SJSA1 (cell line): ENCODE measurements at places on chromosomes 5 and 9. TPM values are rescaled to one million over a fixed set of nuclear protein-coding genes. Genes with fewer than 3 reads are reported as not detected.

DNA sequence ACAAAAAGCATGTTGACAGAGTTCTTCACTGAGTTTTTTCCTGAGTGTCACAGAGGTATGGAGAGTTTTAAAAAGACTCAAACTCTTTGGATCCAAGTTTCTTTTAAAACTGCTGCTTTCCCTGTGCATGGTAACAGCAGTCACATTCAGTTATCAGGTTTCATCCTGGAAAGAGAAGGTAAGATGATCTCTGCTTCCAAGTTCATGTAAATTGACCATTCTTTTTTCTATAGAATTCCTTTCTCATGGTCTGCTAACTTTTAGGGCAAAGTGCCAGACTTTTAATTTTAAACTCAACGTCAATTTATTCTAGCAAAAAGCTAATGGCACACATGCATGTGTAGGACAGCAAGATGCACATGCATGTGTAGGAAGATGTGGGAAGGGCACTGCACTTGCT, 52.5 kb upstream of the PRLR start:
- no peak for DNase-seq

GRCh38 chr9:1156794-1157550, 106.8 kb downstream of the DMRT2 start:
- DNase-seq: no peak

DNA sequence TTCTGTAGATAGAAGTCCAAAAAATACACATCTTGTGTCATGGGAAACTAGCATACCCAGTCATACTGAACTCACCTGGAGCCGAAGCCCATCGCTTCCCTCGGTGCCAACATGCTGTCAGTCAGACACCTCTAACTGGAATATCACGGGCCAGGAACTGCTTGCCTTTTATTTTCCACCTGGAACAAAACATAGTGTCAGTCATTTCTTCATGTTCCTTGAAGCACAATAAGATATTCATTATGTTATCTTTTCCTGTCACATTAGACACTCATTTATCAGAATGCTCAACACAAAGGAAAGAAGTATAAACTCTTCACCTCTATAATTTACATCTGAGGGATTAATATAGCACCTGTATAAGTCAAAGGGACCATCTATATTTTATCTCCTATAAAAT, 674.4 kb downstream of the PTPRD start:
- no peak for DNase-seq

- DNase-seq: no peak
Observed at GRCh38 chr5:158857976-158858375, 241.7 kb downstream of the EBF1 start.

- DNase-seq: no peak
Observed at GRCh38 chr9:70510157-70510770, 95.8 kb upstream of the KLF9 start.

GRCh38 chr5:112189391-112189790, 229.7 kb downstream of the EPB41L4A start:
- DNase-seq: no peak

DNA sequence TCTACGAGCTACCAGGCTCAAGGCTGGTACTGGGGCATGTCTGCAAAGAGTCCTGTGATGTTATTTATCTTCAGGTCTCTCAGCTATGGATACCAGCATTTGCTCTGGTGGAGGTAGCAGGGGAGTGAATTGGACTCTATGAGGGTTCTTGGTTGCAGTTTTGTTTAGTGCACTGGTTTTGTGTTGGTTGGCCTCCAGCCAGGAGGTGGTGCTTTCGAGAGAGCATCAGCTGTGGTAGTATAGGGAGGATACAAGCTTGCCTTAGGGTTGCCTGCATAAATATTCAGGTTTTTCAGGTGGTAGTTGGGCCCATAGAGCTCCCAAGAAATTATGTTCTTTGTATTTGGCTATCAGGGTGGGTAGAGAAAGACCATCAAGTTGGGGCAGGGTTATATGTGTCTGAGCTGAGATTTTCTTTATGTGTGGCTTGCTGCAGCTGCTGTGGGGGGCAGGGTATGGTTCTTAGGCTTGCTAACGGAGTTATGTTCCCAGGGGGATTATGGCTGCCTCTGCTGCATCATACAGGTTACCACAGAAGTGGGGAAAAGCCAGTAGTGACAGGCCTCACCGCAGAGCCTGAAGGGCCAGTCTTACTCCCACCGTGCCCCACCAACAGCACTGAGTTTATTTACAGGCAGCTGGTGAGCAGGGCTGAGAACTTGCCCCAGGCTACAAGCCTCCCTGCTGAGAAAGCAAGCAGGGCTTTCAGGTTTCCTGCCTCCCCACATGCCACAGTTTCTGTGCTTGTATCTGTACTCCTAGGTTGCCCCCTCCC, 9.7 kb upstream of the RIOK2 start:
- DNase-seq: no peak

- DNase-seq: no peak
Observed at GRCh38 chr9:85290019-85290418, 451.7 kb downstream of the AGTPBP1 start.

DNA sequence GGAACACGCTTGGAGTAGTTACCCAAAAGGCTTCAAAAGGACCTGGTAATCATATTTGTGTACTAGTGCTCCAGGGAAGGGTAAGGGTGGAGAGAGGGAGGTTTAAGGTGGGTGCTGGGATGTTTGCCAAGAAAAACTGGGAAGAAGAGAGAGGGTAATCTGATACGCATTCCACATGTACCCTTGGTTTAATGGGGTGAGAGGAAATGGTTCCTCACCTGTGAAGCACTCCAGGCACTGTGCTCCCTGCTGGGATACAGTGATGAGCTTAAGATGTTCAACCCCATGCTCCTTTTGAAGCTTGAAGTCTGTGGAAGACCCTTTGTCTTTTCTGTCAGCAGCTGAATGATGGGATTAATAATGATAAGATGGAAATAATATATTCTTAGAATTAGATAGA, 98.4 kb downstream of the COX7C start:
- no peak for DNase-seq

GRCh38 chr5:40258222-40258621, 421.5 kb upstream of the PTGER4 start:
- no peak for DNase-seq

DNA sequence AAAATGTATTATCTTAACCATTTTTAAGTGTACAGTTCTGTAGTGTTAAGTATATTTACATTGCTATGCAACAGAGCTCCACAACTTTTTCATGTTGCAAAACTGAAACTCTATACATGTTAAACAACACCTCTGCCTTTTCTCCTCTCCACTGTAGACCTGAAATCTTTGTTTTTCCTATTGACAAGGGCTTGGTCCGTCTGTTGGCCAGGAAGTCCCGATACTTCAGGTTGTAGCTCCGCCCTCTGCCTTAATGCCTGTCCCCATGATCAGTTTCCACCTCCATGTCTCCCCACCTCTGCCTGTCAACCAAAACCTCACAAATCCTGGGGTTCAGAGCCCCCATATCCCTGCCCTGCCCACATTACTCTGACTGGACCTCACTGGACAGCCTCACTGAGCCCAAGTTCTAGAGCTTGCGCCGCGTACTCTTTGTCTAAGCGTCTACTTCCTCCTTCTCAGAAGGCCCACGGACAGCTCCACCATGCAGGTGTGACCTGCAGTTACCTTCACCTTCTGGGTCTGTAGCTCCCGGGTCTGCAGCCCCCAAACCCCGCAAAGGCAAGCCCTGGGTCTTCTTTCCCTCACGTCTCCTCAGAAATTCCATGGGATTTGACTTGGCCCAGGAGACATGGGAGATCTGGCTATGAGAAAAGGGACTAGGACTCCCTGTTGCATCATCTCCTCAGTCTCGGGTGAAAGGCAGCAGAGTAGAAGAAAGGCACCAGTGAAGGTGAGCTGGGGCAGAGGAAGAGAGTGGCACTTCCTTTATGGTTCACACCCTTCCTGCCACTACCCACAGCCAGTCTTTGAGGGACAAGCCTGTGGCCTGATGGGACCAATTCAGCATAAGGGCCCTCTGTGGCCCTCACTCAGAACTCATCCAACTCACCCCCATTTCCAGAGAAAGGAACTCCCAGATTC, 8.0 kb downstream of the GLIPR2 start:
- DNase-seq: no peak

GRCh38 chr9:129570450-129571297, 50.2 kb downstream of the C9orf50 start:
- peak; percentile 83 for DNase-seq

GRCh38 chr9:28158451-28158850, 585.2 kb upstream of the C9orf72 start:
- no peak for DNase-seq

DNA sequence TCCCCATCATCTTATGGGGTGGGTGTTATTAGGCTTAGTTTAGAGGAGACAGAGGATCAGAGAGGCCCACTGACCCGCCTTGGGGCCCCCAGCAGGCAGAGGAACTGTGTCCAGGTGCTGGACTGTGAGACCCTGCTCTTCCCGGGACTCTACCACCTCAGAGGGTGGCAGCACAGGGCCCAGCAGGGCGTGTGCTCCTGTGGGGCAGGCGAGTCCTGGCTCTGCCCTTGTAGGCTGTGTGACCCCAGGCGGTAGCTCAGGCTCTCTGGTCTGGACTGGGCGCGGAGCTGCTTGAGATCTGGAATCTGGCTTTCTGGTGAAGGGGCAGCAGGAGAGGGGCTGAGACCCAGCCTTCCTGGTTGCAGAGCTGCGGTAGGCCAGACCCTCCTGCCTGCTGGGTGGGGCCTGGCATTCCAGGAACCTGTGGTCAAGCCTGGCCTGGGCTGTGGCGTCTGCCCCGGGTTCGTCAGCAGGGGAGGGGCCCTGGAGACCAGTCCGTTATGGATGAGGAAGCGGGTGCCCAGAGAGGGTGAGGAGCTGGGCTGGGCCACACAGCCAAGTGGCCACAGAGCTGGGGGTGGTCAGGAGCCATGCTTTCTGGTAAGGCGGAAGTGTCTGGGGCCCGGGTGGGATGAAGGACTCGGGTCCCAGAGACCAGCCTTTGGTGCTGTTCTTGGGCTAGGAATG, 46.5 kb downstream of the RXRA start:
- peak; percentile 90 for DNase-seq

GRCh38 chr5:134610725-134611124, 21.9 kb downstream of the SAR1B start:
- no peak for DNase-seq

DNA sequence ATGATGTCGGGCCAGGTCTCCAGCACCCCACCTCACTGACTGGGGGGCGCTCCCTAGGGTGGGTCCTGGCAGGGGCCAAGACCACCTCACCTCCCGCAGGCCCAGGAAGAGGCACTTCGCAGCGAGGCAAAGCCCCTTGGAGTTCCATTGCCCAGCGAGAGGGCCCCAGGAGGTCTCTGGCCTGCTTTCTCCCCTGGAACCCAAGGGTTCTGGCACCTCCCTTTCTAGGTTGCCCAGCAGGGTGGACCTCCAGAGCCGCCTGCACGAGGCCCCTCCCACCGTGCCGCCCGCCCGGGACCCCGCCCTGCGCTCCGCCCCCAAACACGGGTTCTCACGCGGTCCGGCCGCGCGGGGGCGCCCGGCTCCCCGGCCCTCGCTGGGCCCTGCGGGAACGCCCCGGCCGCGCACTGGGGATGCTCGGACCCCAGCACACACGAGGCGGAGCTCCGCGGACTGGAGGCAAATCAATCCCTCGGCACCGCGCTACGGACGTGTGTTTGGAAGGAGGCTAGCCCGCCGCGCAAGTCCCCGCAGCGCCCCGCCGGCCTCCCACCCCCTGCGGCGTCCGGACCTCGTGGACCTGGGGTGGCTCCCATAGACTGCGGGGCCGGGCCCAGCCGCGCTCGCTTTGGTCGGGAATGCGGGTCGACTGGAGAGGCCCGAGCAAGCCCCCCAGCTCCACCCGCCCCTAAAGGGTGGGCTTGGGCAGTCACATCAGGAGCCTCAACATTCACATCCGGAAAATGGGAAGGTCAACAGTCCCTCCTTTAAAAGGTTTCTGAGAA, 99.5 kb upstream of the LMX1B start:
- peak; percentile 14 for DNase-seq

- peak; percentile 75 for DNase-seq
Observed at GRCh38 chr9:79694676-79695400, 123.1 kb downstream of the TLE4 start.

- DNase-seq: peak; percentile 47
Observed at GRCh38 chr9:75892216-75892911, 1.9 kb downstream of the PCSK5 start.

GRCh38 chr5:63878788-63879187, 83.5 kb downstream of the HTR1A start:
- no peak for DNase-seq

- DNase-seq: no peak
Observed at GRCh38 chr5:33840927-33841547, 50.8 kb downstream of the ADAMTS12 start.

GRCh38 chr5:92144824-92145223, 761.7 kb upstream of the ARRDC3 start:
- DNase-seq: no peak

DNA sequence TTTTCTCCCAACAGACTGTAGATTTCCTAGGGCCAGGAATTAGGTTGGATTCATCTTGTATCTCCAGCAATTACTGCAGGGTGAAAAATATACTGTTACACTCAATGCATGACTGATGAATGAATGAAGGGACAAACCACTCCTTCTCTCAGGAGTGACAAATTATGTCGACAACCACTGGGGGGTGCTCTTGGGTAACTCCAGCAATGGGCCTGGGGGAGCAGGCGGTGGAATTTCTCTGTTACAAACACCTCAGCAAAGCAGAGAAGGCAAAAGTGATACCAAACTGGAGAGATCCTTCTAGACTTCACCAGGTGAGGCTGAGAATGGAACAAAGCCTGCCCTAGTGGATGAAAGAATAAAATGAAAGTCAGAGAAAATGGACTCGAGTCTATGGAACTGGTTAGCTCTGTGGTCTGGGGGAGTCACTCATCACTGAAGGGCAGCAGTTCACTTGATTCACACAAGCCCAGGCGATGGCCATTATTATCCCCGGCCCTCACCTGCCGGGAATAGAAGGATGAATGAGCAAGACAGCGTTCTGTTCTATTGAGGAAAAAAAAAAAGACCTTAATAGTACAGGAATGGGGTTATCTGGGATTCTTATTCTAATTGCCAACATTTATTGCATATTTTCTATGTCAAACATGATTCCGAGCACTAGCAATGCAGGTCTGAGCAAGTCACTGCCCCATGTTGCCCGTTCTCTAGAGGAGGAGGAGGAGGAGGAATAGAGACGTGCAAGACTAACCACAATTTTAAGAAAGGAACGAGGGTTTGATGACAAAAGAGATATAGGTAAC, 341.1 kb downstream of the ASTN2 start:
- DNase-seq: no peak

GRCh38 chr9:1051210-1051583, 1.0 kb downstream of the DMRT2 start:
- no peak for DNase-seq

- DNase-seq: no peak
Observed at GRCh38 chr9:89325733-89326132, 7.4 kb downstream of the SECISBP2 start.

DNA sequence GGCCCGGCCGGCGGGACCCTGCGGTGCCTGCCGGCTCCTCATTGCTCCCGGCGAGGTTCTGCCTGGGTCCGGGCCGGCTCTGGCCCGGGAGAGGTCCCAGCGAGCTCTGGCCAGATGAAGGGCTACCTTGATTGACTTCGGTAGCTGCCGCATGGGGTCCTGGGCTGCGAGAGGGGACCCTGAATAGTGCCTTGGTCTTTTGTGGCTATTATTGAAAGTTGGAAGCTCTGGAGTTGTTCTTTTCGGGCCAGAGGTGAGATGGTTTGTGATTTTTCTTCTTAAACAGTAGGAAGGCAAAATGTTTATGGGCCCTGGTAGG, 635 bp downstream of the NAA35 start:
- DNase-seq: no peak

Gene SLC9A3
- 3.1 and 3.7 TPM in 2 replicates for total RNA-seq

Gene PDE8B
- not detected in 2 replicates for total RNA-seq

Gene PTPDC1
- total RNA-seq: 7.7 and 12.0 TPM in 2 replicates

Gene LVRN
- total RNA-seq: 0.74 TPM in 1 of 2 replicates, not detected in the other

Gene KIF27
- total RNA-seq: 0.34 and 1.2 TPM in 2 replicates

Gene SLC36A3
- not detected in 2 replicates for total RNA-seq

Gene PCDH12
- not detected in 2 replicates for total RNA-seq

Gene ALG2
- total RNA-seq: 37.5 and 42.0 TPM in 2 replicates

Gene FBP2
- total RNA-seq: not detected in 2 replicates

Gene TMEM171
- total RNA-seq: 4.5 and 8.4 TPM in 2 replicates
